Head of caudate nucleus (tissue), 42 donors: ENCODE measurements at places on chromosomes 6 and 20.

DNA sequence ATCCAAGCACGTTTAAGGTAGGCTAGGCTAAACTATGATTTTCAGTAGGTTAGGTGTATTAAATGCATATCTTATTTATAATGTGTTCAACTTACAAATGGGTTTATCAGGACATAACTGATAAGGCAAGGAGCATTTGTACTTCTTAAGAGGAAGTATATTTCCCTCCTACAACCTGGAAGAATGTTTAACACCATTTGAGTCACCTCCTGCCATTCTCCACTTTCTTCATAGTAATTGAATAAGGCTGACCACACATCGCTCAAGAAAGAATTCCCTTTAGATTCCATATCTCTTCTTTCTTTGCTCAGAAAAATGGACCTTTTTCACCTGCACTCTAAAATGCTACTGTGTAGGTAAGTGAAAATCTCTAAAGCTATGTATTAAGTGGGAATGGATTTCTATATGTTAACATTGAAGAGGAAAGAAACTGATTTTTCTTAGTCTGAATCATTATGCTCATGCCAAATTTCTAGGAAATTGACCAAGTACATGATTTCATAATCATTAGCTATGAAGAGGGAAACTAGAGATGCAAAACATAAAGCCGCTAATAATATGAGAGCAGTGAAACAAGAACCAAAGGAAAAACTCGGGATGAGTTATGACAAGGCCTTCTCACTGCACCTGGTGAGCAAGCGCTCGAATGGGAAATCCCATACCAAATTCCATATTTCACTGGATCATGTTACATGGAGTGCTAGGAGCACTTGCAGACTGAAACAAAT is 210.4 kb downstream of the ALDH8A1 start:
- DNase-seq, result no peak

DNA sequence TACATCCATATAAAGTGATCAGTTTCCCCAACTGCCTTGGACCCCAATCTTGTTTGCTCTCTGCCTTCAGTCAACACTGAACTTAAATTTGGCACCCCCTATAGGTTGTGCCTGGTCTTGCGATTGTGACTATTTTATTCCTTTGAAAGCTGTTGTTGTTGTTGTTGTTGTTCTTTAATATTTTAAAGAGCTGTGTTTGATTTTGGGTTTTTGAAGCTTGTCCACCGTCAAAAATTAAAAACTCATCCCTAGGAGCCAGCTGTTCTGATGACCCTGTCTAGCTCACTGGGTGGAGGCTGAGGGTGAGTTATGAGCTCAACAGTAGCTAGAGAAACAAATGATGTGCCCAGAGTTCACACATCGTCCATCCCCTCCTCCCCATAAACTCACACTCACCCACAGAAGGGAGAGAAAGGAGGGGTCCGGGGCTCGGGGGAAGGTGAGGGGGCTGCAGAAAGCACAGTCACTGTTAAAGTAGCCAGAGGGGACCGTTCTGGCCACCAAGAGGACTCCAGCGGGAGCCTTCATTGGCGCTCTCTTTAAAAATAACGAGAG is 4.0 kb downstream of the SIM1 start:
- DNase-seq, result no peak

GRCh38 chr20:37934634-37935375 is 31.9 kb downstream of the VSTM2L start:
- DNase-seq, result no peak

GRCh38 chr6:26514984-26515383 is 14.9 kb downstream of the BTN1A1 start:
- no peak for DNase-seq

- no peak for DNase-seq
These were observed 2.0 kb downstream of the ECT2L start for GRCh38 chr6:138797806-138798446.

GRCh38 chr6:11772109-11772825 is 6.3 kb downstream of the ADTRP start:
- DNase-seq, result no peak

GRCh38 chr6:120994573-120994967 is 339.7 kb downstream of the TBC1D32 start:
- DNase-seq, result no peak

DNA sequence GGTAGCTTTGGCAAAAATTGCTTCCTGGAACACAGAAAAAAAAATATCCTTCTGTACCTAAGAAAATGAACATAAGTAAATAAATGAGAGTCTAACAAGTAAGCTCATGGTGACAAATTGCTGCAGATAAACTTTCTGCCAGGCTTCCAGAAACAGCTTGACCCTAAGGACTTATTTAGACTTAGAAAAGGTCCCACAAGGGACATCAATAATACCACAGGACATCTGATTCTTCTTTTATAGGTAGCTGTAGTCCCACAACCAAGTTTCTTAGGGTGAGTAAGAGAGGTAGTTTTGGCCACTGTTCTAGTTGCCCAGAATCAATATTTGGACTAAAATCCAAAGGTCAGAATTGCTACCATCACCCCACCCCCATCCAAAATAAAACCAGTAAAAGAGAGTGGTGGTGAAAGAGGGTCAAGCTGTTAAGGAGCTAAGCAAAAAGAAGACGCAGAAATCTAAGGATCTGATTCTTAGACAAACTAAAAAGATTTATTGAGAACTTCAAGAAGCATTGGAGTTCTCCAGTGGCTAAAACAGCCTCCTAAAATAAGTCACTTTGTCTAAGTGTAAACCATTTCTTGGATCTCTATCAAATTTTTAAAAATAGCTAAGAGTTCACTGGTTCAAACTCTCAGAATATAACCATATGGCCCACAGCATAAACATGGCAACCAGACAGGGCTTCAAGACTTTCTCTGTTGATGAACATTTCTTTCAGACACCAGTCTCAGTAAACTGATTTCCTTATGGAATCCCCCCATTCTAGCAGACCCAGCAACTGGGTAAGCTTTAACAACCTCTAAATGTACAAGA is 180.6 kb downstream of the PTPRK start:
- no peak for DNase-seq

DNA sequence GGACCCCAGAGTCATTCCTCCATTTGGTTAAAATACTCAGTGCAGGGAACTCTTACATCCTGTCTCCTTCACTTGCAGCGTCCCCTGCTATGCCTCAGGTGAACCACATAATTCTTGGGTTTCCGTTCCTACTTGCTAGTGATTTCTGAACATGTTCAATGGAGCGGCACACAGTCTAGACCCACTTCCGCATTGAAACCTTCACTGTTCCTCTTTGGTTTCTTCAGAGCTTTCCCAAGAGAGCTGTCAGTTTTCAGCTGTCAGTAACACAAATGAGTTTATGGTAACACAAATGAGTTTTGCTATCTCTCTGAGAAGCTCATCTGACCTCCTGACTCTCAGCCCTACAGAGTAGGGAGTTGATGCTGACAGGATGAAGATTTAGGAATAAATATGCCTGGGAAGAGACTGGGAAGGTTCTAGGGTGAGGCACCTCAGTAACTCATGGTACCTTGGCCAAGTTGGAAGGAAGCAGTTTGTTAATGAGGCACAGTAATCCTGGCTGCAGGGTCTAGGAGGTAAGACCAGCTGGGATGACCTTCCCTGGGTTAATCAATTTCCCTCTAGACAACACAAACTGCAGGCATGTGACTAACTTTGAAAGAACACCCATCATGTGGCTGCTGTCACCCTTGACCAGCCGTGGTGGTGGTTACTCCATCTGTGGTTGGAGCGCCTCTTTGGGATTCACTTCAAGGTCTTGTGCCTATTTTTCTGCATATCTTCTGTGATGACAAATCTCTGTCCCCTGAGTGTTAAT is 5.4 kb downstream of the SYS1 start:
- no peak for DNase-seq

GRCh38 chr6:170108456-170108855 is 182.4 kb downstream of the DLL1 start:
- DNase-seq, result no peak

DNA sequence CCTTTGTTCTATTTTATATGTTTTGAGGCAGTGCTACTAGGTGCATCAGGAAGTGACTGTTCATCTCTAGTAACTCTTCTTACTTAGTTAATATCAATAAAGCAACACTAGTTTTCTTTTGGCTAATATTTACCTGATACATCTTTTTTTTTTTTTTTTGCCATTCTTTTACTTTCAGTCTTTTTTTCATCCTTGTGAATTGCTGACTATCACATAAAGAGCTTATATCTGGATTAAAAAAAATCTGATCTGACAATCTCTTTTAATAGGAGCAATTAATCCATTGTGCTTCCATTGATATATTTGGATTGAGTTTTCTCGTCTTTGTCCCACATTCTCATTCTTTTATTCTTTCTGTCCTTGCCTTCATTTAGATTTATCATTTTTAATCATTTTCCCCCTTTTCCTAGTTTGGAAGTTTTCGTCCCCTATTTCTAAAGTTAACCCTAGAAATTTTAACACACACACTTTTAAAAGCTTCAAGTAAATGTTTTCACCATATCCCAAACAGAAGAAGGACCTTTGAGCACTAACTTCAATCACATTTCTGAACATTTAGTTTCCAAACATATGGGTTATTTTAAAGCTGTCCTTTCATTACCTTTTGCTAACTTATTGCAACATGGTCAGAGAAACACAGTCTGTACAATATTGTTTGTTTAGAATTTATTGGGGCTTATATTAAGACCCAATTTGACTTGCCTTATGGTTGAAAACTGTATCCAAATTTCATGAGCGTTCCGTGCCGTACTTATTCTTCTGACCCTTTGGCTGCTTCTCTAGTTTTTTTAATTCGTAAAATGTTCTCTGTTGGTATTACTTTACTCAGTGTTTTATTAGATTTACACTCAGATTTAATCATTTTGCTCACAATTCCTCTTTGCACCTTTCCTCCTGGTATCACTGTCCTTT is 63.0 kb downstream of the SYCP2L start:
- no peak for DNase-seq

DNA sequence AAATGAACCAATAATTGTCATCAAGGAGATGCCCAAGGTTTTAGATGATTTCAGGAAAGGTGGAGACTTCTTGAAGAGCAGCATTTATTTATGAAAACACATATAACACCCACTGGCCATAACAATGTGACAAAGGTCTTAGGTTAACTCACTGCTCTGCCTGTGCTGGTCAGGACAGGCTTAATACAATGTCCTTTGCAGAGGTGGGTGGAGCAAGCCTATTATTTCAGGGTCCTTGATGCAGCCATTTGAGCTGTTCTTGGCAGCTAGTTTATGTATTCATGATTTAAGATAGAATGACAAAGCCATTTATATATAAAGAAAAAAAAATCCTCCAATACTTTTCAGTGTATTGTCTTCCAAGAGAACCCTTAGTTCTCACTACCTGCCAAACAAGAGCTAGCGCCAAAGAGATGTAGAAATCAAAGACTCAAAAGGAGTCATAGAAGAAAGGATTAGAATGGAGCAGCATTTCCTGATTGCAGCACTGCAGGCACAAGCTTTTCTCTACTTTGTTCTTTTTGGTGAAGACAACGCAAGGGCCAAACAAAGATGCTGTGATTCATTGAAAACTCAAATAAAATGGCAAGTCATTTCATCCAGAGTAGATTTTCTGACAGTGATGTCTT is 124.3 kb upstream of the TSHZ2 start:
- DNase-seq, result no peak

- DNase-seq, result peak; percentile 61
These were observed 198.8 kb upstream of the PREP start for GRCh38 chr6:105601541-105602236.

DNA sequence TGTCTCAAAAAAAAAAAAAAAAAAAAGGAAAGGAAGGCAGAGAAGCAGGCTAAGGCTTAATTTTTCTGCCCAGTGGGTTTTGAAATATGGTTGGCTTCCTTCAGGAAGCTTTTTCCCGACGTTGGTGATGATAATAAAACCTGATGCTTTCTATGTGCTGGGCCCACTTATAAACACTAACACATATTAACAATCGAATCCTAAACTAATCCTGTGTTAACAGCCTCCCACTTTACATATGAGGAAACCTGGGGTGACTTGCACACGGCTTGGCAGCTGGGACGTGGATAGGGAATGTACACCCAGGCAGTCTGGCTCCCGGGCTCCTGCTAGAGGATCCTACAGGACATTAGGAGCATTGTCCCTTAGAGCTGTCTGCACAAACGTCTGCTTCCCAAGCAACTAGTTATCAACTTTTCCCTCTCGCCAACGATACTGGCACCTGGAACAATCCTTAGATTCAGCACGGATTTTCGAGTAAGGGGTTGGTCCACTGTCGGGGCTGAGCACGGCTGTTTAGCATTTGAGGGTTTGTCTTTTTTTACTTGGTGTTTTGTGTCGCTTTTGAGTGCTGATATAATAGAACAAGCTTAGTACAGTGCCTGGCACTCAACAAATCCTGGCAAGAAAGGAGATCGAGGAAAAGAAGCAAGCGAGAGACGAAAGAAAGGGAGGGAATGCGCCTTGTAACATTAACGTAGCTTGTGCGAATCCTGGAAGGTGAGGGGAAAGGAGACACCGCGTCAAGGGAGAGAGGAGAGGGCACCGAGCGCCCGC is 622 bp upstream of the KIZ start:
- peak; percentile 57 for DNase-seq

DNA sequence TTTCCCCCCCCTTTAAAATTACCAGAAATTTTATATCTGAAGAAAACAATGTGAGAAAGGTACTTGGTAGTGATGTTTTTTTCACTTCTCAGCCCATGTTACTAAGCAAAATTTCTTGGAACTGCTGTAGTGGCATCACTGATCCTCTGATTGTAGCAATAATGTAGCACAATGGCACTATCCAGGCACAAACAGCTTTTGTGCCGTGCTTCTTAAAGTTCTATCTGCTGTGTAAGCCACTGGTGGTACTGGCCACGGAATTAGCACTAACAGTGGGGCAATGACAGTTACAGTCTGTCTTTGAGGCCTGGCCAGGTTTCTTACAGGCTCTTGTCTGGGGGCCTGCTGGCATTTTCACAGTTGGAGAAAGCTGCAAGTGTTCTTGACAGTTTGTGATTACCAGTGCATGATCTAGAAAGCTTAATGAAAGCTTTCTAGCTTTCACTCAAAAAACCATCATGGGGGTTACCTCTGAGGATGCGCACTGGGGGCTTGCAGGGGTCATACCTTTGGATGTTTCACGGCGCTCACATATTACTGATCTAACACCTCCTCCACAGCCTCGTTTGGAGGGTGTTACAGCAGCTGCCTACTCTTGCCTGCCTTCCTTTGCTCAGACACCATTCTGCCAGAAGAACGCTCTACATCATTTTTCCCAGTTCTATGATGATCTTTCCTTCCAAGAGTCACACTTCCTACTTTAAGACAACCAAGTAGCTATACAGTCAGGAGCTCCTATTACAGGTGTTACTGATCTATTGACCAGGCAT is 58.4 kb upstream of the ARMH2 start:
- no peak for DNase-seq

DNA sequence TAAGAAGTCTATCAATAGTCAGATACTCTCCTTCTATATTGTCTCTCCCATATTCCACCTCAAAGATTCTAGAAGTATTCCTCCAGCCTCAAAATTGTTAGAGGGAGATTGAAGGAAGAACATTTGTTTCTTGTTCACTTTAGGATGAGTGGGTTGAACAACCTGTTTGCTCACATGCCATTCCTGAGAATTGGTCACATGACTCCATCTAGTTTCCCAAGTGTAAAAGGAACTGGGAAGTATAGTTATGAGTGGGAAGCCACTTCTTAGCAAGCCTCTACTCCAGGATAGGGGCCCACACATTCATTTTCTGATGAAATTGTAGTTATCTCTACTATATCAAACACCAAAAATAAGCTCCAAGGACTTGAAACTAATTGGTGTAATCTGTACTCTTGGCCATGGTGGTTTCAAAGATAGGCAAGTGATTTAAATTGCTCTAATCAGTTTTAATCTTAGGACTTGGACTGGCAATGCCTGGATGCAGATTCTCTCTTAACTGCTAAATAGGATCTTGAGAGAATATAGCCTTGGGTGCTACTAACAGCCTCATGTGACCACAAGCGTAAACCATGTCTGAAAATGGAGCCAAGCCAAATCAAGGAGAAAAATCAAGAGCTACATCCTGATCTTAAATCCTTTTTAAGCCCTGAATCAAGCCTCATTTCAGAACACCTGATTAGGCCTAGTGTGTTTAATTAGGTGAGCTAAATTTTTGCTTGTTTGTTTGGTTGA is 758.7 kb upstream of the MAN1A1 start:
- no peak for DNase-seq
